ENCODE measurements at places on chromosomes 1 and 21.

DNA sequence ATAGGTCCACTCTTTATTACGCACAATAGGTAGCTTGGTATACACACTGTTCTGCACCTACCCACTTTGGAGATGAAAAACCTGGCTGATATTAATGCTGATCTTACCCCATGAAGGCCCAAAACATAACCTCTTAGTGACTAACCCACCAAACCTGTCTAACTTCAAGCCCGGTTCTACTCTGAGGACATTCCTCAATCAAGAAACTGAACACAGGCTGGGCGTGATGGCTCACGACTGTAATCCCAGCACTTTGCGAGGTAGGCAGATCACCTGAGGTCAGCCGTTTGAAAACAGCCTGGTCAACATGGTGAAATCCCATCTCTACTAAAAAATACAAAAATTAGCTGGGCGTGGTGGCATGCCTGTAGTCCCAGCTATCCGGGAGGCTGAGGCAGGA lies 50.5 kb downstream of the EYA3 start:
- DNase-seq, result no peak

GRCh38 chr1:189550498-189550897 lies 927.2 kb downstream of the BRINP3 start:
- DNase-seq, result no peak

DNA sequence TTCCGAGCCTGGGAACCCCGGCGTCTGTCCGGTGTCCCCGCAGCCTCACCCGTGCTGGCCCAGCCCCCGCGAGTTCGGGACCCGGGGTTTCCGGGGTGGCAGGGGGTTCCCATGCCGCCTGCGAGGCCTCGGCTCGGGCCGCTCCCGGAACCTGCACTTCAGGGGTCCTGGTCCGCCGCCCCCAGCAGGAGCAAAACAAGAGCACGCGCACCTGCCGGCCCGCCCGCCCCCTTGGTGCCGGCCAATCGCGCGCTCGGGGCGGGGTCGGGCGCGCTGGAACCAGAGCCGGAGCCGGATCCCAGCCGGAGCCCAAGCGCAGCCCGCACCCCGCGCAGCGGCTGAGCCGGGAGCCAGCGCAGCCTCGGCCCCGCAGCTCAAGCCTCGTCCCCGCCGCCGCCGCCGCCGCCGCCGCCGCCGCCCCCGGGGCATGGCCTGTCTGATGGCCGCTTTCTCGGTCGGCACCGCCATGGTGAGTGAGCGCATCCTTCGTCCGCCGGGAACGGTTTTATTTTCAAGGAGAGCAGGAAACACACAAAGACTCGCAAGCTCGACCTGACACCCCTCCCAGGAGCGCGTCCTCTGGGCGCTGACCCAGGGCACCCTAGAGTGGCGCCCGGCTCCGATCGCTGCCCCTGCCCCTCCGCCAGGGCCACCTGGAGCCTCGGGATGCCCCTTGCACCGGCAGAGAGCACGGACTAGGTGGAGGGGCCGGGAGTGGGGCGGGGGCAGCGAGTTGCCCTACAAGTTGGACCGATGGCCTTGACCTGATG lies at the start of gene ABCG1:
Gene ABCG1 (plus strand): TSS at position 305 of the 770 bp plus-strand sequence. CDS start 123 bp downstream, at position 428.
- DNase-seq, result no peak

DNA sequence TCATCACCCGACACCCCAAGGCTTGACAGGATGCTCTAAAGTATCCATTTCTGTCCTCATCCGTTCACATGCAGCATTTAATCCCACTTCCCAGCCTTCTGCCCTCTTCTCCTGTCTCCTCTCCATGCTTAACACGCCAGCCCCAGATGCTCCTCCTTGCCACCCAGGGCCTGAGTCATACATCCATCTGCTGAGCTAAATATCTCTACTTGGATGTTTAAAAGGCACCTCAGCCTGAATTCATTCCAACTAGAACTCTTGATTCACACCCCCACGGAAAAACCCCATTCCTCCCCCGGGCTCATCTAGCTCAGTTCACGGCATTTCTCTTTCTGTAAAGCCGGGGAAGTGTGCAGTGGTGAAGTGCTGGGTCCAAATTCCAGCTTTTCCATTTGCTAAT lies 27.7 kb downstream of the TEX35 start:
- no peak for DNase-seq

DNA sequence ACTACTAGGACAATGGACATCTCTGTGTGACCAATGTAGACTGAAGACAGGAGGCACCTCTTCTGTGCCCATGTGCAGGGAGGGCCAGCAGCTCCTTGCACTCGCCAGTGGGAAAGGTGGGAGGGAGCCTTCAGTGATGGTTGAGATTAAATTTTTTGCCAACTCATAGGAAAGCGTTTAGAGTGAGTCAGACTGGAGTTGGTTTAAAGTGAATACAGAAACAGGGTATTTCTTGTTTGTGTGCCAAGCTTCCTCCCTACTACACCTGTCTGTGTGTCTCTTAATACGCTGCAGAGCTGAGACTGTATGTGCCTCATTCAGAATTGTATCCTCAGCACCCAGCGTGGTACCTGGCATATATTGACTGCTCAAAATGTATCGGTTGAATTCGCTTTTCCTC lies 13.5 kb upstream of the COL16A1 start:
- DNase-seq, result no peak

DNA sequence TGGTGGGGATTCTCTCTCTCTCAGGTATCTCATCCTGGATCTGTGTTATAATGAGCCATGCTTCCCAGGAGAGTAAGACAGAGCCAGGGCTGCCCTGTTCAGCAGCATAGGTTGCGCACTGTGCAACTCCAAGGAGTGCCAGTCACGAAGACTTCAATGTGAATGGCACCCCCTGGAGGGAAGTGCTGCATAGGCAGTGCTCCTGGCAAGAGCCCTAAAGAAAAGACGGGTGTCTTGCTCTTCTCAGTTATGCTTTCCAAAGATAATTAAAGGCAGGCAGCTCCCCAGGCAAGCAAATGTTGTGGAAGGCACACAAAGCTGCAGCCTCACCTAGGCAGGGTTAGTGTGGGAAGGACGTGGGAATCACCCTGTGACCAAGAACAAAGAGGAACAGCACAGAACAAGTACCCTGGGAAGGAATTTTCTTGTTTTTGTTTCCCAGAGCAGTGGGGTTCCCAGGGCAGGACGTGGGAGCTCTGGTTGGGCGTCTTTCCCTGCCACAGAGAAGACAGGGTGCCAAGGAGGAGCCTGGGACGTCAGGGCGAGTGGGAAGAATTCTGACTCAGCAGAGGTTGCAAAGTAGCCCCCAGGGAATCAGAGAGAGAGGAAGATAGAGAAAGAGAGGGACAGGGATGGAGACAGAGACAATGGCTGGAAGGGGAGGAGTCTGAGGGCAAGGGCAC lies 120.9 kb downstream of the KCNN3 start:
- no peak for DNase-seq

GRCh38 chr1:224359207-224359606 lies 2.5 kb downstream of the CNIH4 start:
- DNase-seq, result no peak

GRCh38 chr1:87325982-87326738 lies 2.5 kb upstream of the LMO4 start:
- no peak for DNase-seq

DNA sequence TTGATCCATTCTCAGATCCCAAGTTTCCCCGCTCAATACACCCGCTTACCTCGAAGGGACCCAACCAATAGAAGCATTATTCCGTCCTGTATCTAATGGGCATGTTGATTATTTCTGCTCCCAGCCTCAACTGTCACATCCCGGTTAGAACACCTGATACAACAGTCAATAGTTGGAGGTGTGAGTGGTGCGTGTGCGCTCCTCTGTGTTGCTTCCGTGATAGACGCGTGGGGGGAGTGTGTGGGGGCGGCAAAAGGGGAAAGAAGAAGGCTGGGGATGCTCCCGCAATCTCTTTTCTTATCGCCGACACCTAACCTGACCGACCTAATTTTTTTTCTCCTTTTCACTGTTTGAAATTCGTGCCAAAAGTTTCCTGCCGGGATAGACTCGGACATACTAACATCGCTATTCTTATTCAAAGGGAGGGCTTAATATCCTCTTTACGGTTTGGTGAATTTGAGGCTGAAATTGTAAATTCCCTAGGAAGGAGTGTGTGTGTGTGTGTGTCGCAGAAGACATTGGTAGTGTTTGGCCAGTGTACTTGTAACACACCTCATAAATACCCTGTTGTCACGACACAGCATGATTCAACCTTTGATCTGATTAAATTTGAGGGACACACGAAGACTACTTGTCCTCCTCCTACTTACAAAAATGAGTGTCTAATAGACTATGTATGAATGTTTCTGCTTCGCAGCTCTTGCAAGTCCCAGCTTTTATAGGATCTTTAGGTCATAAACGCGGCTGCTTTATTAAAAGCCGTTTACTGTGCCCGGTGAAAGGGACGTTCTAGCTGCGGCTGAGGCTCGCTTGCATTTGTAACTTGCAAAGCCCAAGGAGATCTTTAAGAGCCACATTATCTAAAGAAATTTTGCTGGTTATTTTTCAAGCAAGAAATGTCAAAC lies 1.5 kb upstream of the PROX1 start:
- DNase-seq, result no peak

DNA sequence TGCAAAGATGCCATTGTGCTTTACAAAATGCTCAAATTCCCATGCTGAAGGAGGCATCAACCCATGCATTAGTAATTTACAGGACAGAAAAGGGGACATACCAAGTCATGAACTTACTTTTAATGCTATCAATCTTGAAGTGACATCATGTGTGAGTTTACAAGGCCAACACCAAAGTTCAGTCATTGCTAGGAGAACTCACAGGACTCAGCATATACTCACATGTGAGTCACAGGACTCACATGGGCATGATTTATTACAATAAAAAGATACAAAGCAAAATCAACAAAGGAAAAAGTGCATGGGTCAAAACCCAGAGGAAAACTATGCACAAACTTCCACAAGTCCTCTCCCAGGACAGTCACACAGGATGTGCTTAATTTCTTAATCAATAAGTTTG lies 1656.0 kb downstream of the MRPL39 start:
- no peak for DNase-seq

- no peak for DNase-seq
Measured at GRCh38 chr1:81463936-81464837, 336.5 kb upstream of the ADGRL2 start.

GRCh38 chr1:13990939-13991338 lies 291.0 kb downstream of the PRDM2 start:
- DNase-seq, result no peak

DNA sequence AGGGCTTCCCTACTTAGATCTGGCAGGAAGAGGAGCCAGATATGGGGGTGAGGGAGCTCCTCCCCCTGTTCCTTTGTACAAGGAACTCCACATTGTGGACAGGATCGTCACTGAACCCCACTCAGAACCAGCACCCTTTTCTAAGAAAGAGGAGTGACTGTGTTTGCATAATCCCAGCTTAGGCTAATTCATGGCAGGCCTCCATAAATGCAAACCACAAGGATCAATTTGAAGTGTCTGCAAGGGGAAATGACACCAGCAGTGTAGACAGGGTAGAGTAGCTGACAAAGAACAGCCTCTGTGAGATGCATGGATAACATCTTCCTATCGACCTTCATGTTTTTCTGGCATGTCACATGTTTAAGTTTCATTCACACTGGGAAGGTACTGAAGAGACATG lies 11.7 kb downstream of the MX1 start:
- no peak for DNase-seq

GRCh38 chr21:38301321-38302214 lies 44.8 kb downstream of the KCNJ15 start:
- no peak for DNase-seq

GRCh38 chr1:189350983-189351616 lies 1126.6 kb downstream of the BRINP3 start:
- no peak for DNase-seq

DNA sequence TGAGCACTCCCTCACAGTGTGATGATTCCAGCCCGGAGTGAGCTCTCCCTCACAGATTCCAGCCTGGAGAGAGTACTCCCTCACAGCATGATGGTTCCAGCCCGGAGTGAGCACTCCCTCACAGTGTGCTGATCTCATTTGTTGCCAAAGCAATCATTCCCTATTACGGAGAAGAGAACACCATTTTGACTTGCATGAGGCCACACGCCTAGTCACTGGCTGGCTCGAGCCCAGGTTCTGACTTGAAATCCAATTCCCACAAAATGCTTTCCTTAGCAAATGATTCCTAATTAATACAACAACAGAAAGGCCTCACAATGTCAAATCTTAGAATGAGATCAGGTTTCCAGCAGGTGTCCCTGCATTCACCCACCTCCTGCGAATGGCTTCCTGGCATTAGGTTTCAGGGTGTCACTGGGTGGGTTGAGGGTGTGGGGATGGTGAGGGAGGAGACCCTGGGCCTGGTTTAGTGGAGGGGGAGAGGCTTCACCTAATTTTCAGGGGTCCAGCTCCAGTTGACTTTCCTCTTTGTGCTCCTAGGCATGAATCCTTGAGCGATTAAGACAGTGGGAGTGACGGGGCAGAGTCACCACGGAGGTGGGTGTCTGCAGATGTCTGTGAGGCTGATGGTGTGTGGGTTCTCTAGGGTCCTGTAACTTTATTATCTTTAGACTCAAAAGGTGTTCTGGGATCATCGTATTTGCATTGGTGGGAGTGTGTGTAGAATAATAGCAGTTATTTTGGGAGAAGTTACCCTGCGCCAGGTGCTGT lies 158.5 kb downstream of the KCNJ6 start:
- no peak for DNase-seq

- DNase-seq, result no peak
Measured at GRCh38 chr1:204495078-204495753, 611 bp upstream of the PIK3C2B start.

GRCh38 chr1:164225011-164225410 lies 334.0 kb upstream of the PBX1 start:
- DNase-seq, result no peak

DNA sequence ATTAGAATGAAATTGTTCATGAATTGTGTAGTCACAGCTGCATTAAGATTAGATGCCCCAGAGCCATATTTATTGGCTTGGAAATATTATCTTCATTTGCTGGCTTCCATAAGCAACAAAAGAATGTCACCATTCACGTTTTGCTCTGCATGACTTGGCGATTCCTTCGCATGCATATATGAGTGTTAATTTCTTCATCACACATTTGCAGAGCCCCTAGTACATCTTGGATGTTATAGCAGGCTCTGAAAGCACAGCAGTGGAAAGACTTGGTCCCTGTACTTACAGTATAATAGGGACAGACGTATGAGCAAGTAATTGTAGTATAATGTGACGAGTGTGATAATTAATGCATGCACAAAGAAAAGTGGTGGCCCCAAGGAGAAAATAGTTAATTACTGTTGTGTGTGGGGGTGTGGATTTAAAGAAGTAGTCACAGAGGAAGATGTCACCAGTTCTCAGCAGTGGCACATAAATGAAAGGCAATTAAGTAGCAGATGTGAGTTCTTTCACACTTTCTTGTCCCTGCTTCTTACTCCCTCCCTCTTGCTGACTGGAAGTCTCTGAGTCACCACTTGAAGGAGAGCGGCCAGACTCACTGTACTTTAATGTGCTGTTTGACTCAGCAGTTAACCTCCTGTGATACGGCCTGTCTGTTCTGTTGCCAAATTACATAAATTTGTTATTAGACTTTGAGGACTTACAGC lies 21.0 kb downstream of the S100A10 start:
- no peak for DNase-seq

- no peak for DNase-seq
Measured at GRCh38 chr1:32693455-32694174, 9.0 kb downstream of the SYNC start.

DNA sequence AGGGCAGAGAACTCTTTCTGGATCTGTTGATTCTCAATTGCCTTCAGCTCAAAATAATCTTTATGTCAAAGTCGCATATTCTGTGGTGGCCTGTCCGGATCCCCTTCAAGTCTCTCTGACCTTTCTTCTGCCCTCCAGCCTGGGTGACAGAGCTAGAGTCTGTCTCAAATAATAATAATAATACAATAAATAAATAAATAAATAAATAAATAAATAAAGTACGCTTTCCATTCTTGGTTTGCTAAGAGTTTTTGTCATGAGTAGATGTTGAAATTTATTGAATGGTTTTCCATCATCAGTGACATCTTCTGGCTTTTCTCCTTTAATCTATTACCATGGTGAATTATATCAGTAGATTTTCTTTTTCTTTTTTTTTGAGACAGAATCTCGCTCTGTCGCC lies 30.7 kb downstream of the ERRFI1 start:
- no peak for DNase-seq

Measured in cortex of kidney (tissue), 1 donor.